MV-4-11 (cell line): ENCODE measurements at places on chromosomes 5 and 9.

GRCh38 chr9:4066120-4066519 lies 233.7 kb downstream of the GLIS3 start:
- no peak for DNase-seq

DNA sequence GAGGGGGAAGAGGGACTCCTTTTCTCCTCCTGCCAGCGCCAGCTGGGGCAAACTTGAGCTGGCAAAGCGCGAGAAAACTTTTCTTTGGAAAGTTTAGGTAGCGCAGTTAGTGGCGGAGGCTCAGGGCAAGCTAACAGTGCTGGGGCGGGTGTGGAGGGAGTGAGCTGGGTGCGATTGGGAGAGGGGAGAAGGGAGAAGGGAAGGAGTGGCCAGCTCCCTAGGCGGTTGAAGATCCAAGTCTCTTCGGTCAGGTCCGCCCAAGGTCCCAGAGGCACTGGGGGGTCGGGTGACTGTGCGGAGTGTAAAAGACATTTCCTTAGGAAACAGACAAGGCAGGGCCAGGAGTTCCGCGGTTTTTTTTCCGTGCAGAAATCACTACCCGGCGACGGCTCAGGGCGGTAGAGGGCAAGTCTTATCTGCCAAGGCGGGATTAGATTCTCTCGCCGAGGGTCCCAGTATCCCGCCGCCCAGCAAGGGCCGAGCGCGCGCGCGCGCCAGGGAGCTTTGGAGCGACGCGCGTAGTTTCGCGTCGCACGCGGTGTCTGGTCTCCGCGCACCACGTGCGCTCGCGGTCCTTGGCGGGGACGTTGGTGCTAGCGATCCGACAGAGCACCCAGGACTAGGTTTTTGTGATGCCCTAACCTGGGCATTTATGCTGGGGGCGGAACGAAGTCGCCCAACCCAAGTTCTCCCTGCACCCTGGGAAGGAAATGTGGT lies 33.6 kb upstream of the NFIB start:
- no peak for DNase-seq

GRCh38 chr5:97131139-97131710 lies 11.2 kb downstream of the LIX1 start:
- no peak for DNase-seq

DNA sequence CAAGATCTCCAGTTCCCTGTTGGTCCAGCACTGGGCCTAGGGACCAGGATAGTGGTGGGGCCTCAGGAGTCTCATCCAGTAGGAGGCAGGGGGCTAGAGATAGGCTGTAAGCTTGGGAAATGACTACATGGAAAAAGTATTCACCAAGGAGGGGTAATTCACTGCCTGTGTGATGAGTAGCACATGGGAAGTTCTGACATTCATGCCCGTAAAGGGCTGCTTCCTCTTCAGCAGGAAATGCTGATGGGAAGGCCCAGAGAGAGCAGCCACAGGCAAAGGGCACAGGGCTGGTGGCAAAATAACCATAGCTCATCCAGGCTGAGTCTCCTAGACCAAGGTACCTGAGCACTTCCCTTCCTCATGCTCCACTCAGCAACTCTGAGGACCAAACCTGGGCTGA lies 23.1 kb upstream of the FRRS1L start:
- no peak for DNase-seq

DNA sequence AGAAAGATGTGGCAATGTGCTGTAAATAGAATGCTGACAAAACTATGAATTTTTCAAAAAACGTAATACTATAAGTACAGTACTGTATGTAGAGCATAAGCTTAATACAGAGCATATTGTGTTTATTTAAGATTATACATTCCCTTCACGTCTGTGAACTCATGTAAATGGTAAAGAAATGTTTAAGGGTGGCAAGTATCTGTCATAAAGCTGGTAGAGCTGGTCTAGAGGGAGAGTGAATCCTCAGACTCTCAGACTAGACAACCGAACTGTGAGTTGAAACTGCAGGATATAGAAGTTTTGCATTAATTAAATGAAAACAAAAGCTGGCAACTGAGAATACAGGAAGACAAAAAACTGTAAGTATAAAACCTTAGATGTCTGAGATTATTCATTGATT lies 87.3 kb upstream of the ANXA1 start:
- no peak for DNase-seq

- no peak for DNase-seq
Observed at GRCh38 chr5:181149806-181150733, 2.7 kb downstream of the OR2V2 start.

DNA sequence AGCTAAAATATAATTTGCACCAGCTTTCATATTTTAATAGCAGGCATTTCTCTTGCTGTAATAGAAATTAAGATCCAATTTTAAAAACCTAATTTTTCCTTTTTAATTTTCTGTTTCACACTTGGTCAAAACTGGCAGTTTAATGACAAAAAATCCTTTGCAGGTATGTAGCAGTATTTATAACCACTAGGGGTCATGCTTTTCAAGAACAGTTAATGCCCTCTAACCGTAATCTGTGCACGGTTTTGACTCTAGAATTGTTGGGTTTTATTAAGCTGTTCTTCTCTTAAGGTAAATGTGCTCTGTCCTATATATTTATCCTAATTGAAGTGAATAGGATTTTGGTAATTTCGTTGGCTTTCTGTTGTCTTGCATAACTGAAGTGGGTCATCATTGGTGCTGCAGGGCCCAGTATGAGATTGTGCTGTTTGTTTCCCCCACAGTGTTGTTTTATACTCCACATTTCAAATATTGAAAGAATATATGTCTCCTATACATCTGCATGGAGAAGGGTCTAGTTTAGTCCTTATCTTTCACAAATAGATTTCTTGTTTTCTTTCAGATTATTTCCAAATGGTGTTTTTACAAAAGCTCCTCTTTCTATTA lies 107.4 kb downstream of the SCAMP1 start:
- DNase-seq = peak; percentile 15
